ENCODE measurements at places on chromosomes 3 and 15.
A peak's percentile ranks its signal among the peaks of the same experiment; 100 is the strongest.

GRCh38 chr3:127964053-127964452, 49.0 kb downstream of the KBTBD12 start:
- no peak for DNase-seq

GRCh38 chr15:92881211-92881754, 18.8 kb upstream of the CHD2 start:
- DNase-seq, result no peak

- DNase-seq, result no peak
Observed at GRCh38 chr3:105798381-105798934, 70.4 kb downstream of the CBLB start.

DNA sequence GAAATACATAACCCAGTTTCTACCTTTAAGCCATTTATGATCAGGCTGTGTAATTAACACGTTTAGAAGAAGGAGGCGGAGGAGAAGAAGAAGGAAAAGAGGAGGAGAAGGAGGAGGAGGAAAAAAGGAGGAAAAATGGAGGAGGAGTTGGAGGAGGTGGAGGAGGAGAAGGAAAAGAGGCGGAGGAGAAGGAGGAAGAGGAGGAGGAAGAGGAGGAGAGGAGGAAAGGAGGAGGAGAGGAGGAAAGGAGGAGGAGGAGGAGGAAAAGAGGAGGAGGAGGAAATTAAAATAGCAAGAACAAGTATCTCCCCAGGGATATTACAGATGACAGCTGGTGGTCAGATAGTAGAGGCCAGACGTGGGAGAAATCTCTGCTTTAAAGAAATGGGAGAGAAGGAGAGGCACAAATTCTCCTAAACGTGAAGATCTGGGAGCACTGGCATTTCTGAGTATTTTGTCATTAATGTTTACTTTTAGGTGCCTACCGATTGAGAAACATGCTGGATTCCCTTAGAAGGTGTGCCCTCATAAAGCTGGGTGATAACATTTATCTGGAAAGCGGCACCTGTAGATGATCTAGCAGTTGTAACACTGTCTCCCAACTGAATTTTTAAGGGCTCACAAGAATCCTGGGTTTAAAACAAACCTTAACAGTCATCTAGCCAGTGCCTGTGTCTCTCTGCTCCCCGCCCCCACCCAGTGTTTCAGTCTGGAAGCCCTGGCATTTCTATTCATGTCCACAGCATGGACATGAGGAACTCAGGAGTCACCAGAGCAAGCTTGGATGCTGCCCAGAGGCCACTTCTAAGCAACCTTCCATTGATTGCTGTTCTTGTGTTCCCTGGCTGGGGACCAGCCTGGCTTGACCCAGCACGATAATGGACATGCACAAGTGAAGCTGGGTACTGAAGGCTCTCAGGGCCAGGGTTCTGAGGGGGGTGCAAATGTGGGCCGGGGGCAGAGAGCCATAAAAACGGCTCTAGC, 75.2 kb downstream of the CHRNA7 start:
- DNase-seq, result no peak

- DNase-seq, result no peak
Observed at GRCh38 chr3:131762981-131763564, 260.3 kb upstream of the MRPL3 start.

GRCh38 chr15:95911570-95912279, 418.8 kb upstream of the NR2F2 start:
- no peak for DNase-seq

GRCh38 chr3:67109651-67110204, 111.6 kb downstream of the KBTBD8 start:
- DNase-seq, result no peak

GRCh38 chr15:71937650-71938311, 127.4 kb downstream of the NR2E3 start:
- no peak for DNase-seq

GRCh38 chr3:63911509-63911872, 692 bp downstream of the SCAANT1 start:
- no peak for DNase-seq

DNA sequence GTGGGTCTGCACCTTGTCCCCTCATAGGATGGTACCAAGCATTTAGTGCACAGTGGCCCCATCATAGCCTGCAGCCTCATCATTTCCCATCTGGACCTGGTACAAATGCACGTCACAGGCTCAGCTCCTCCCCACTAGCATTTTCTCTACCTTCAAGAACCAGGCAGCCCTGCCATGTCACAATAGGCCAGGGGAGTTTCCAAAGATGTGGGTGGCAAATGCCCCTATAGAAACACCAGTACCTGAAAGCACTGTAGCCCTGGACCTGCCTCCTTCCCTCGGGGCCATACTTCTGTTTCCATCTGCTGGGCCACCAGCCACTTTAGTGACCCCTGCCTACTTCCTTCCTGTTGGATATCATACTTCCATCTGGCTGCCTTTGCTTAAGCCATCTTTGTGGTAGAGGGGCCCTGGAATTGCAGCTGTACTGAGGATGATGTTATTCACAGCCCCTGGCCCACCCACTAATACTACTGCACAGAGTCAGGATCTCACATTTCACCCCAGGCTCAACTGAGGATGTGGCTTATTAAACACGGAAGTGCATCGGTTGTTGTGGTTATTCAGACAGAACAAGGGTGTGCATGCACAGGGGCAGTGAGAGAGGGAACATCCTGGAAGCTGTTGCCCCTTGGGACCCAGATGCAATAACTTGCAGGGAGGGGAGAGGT, 3.8 kb downstream of the TCTA start:
- peak; percentile 47 for DNase-seq

GRCh38 chr3:66496746-66497145, 4.1 kb downstream of the LRIG1 start:
- DNase-seq, result no peak

GRCh38 chr3:172189987-172190603, 150.7 kb downstream of the FNDC3B start:
- DNase-seq, result no peak

- no peak for DNase-seq
Observed at GRCh38 chr3:47394140-47394870, 13.5 kb downstream of the PTPN23 start.
